ENCODE measurements at places on chromosomes 4 and X. TPM values are rescaled to one million over a fixed set of nuclear protein-coding genes. Genes with fewer than 3 reads are reported as not detected.

TMEM129 gene
- total RNA-seq, result 22.0 TPM

ASB11 gene
- not detected for total RNA-seq

FAM241A gene
- total RNA-seq, result 1.0 TPM

PDGFC gene
- 3.4 TPM for total RNA-seq

MAB21L2 gene
- total RNA-seq, result not detected

PITX2 gene
- total RNA-seq, result 1.6 TPM

XIAP gene
- 34.5 TPM for total RNA-seq

GALNT7 gene
- total RNA-seq, result 29.5 TPM
